ENCODE measurements at places on chromosomes 4 and X. TPM values are rescaled to one million over a fixed set of nuclear protein-coding genes. Genes with fewer than 3 reads are reported as not detected.
A peak's percentile ranks its signal among the peaks of the same experiment; 100 is the strongest.

DNA sequence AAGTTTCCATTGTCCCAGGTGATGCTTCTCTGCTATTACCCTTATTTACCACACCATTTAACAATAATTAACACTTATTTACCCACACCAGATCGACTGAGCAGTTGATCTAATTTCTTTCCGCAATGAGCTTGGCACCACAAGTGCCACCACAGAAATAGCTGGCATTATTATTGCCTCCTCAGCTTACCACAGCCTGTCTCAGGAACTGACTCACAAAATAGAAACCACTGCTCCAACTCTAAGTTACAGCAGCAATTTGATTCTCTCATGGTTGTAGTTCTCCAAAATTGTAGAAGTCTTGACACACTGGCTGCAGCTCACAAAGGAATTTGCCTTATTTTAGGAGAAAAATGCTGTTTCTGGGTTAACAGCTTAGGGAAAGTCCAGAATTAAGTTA is 22.5 kb downstream of the ZNF721 start:
- no peaks in the 10 kb centered on the region for H3K27me3 ChIP-seq
- H3K4me1 ChIP-seq: peaks cover 35% of the 10 kb centered on the region
- peak overlapping the region; percentile 2 for H3K27ac ChIP-seq
- DNase-seq: peak; percentile 15

GRCh38 chr4:127143460-127144195 is 489.1 kb upstream of the INTU start:
- H3K27me3 ChIP-seq: no peaks in the 10 kb centered on the region
- DNase-seq: no peak
- H3K27ac ChIP-seq: no peak overlapping the region

- no peaks in the 10 kb centered on the region for H3K27me3 ChIP-seq
- H3K36me3 ChIP-seq: peaks cover 27% of the 10 kb centered on the region
- no peak overlapping the region for H3K27ac ChIP-seq
- DNase-seq: no peak
- H3K4me3 ChIP-seq: no peak overlapping the region
Measured at GRCh38 chr4:26896636-26897035, 36.0 kb downstream of the STIM2 start.

- peak; percentile 48 for DNase-seq
- H3K27me3 ChIP-seq: peaks cover 11% of the 10 kb centered on the region
- no peak overlapping the region for H3K27ac ChIP-seq
Measured at GRCh38 chrX:69493193-69493592, 10.9 kb upstream of the NALF2 start.

DNA sequence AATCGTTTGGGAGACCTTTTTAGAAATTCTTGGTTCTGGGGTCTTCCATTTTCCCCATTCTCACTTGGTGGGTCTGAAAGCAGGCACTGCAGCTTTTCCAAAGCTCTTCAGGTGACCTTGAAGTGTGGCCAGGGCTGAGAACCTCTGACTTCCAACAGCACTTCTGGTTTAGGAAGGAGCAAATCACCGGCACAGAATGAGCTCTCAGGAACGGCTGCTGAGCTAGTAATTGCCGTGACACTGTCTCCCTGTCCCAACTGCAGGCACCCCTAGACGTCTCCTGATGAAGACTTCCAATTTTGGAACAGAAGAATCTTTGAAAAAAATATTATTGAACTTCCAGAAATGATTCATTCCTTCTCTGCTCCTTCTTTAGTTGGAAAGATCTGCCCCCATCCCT is 31.3 kb downstream of the CD38 start:
- peaks cover 34% of the 10 kb centered on the region for H3K4me1 ChIP-seq
- no peak overlapping the region for H3K27ac ChIP-seq
- H3K36me3 ChIP-seq: no peaks in the 10 kb centered on the region
- no peak overlapping the region for H3K4me3 ChIP-seq
- no peaks in the 10 kb centered on the region for H3K27me3 ChIP-seq

DNA sequence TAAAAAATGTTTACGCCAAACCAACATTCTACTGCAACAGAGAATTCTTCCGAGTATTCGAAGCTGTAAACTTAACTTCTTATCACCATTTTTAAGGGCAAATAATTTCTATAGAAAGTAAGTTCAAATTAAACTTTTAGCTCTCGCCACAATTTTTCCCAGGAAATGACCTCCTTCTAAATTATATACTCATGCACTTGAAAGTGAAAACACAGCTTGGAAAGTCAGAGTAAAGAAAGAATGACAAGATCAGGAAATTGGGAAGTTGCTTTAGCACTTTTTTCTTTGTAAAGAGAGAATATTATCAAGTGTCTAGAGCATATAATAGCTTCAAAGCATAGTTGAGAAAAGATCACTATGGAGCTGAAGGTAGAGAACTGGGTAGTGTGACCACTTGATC is 1.2 kb downstream of the CYBB start:
- peaks cover 16% of the 10 kb centered on the region for H3K4me1 ChIP-seq
- H3K4me3 ChIP-seq: no peak overlapping the region
- H3K36me3 ChIP-seq: no peaks in the 10 kb centered on the region
- no peak overlapping the region for H3K27ac ChIP-seq
- DNase-seq: no peak
- H3K27me3 ChIP-seq: no peaks in the 10 kb centered on the region

GRCh38 chr4:41294445-41295062 is 37.8 kb downstream of the UCHL1 start:
- H3K36me3 ChIP-seq: no peaks in the 10 kb centered on the region
- no peak for DNase-seq
- no peaks in the 10 kb centered on the region for H3K4me1 ChIP-seq
- H3K4me3 ChIP-seq: no peak overlapping the region
- H3K27ac ChIP-seq: no peak overlapping the region

Gene THAP6
- 18.4 TPM for total RNA-seq

Gene HTATSF1
- total RNA-seq: 42.3 TPM

Gene PPP2R2C
- not detected for total RNA-seq

Gene EIF4E
- 149 TPM for total RNA-seq

Gene KCTD8
- not detected for total RNA-seq

Gene MAGEA12
- total RNA-seq: not detected

Gene PNCK
- total RNA-seq: 0.30 TPM

Gene GRSF1
- total RNA-seq: 96.8 TPM
